ENCODE measurements at places on chromosomes 16 and 17. TPM values are rescaled to one million over a fixed set of nuclear protein-coding genes. Genes with fewer than 3 reads are reported as not detected.

DNA sequence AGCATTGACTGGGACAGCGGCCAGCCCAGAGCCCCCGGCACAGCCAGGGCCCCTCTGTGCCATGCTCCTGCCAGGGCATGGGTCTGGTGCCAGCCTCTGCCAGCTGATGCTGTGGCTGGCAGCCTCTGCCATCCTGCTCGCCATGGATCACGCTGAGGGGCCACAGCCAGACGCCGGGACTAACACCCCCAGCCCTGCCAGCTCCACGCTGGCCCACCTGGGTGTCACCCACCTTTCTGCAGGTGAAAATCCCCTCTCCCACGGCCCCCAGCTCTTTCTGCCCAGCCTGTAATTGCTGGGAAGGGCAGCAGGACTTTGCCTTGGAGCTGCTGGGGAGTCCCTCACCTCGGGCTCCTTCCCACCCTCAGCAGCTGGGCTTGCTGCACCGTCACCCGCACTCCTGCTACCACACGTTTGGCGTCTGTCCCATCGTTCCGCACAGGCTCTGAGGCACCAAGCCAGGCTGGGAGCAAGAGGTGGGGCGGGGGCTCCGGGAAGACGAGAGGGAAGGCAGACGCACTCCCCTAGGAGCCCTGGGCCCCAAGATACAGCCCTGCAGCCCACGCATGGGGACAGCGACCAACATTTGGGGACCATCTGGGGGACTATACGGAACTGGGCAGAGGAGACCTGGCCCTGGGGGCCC is 42.0 kb upstream of the ACSF3 start:
- no peak overlapping the region for H3K27ac ChIP-seq
- peak overlapping the region; percentile 43 for H3K4me3 ChIP-seq
- peaks cover 3% of the 10 kb centered on the region for H3K36me3 ChIP-seq
- no peak for DNase-seq

GRCh38 chr17:21462237-21462636 is 86.1 kb downstream of the KCNJ12 start:
- no peaks in the 10 kb centered on the region for H3K36me3 ChIP-seq
- no peak overlapping the region for H3K27ac ChIP-seq
- H3K4me1 ChIP-seq: peaks cover 3% of the 10 kb centered on the region
- H3K27me3 ChIP-seq: no peaks in the 10 kb centered on the region
- H3K4me3 ChIP-seq: no peak overlapping the region
- no peak for DNase-seq

DNA sequence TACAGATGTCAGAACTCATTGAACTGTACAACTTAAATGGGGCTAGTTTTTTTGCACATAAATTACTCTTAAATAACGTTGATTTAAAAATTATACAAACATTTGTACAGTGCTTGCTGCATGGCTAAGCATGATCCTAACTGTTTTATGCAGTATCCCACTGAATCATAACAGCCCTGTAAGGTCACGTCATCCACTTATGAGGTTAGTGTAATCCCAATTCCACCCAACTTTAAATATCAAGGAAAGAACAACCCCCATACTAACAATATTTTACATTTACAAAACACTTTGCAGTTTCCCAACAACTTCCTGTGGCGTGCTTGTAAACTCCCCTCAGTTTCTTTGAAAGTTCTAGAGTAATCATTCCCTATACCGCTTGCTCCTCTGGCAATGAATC is 190.1 kb upstream of the SALL1 start:
- no peaks in the 10 kb centered on the region for H3K27me3 ChIP-seq
- no peaks in the 10 kb centered on the region for H3K4me1 ChIP-seq
- H3K36me3 ChIP-seq: no peaks in the 10 kb centered on the region

GRCh38 chr17:62948370-62948769 is 17.7 kb upstream of the TANC2 start:
- no peak overlapping the region for H3K4me3 ChIP-seq
- no peak for DNase-seq
- no peaks in the 10 kb centered on the region for H3K4me1 ChIP-seq
- H3K27me3 ChIP-seq: no peaks in the 10 kb centered on the region

DNA sequence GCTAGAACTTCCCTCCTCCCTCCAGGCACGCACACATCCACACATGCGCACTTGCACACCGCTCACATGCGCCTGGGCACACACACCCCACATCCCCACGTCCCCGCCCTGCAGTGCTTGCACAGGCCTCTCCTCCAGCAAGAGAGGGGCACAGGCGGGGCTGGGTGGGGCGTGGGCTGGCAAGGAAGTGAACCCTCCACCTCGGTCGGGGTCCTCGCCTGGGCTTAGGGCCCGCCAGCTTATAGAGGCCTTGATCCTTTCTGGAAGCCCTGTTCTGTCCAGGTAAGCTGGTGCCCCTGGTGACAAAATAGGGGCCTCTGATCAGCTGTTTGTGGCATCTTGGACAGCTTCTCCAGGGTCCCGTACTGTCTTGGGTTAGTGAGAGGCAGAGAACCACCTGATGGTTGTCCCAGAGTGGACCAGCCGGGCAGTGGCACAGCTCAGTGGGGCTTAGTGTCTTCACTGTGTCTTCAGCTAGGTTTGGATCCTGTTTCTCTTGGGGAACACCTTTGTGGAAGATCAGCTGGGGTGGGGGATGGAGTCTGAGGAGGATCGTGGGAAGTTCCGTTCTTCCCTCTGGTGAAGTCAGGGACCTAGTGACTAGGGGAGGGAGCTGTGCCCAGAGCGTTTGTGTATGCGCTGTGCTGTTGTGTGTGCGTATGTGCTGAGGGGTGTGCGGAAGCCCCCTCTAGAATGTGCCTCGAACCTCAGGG is 12.1 kb downstream of the TBX4 start:
- DNase-seq: no peak
- H3K36me3 ChIP-seq: no peaks in the 10 kb centered on the region
- H3K27ac ChIP-seq: no peak overlapping the region

DNA sequence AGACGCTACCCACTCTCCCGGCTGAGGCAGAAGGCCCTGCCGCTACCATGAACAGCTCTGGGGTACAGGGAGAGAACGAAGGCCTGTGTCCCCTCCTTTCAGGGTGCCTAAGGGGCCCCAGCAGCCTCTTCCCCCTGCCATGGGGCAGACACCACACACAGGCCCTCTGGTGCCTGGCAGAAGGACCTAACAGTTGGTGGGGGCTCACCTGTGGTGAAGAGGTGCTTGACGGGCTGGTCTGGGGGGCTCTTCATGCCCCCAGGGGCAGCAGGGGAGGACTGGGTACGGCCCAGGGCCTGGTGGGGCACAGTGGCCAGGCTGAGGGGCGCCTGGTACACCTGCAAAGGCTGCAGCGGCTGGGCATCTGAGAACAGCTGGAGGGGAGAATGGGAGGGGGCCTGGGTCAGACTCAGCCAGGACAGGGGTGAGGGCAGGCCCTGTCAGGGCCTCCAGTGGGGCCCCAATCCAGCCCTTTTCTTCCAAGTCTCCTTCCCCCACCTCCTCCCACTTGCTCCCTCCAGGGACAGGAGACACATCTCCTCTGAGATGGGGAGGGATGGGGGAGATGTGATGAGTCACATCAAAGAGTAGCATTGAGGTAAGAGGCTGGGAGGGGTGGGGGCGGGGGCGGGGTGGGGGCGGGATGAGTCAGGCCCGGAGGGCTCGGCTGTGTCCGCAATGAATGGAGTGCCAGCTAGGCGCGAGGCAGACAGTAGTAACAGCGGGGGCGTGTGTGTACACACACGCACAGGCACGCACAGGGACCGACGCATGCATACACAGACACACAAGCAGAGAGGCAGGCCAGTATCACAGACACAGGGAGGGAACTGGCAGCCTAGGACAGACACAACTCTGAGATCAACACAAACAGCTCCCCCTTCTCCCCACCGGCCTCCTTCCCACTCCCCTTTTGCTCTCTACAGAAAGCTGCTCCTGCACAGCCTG is 16.1 kb downstream of the G6PC3 start:
- no peak overlapping the region for H3K27ac ChIP-seq
- H3K36me3 ChIP-seq: no peaks in the 10 kb centered on the region
- H3K4me3 ChIP-seq: no peak overlapping the region

- H3K4me1 ChIP-seq: peaks cover 3% of the 10 kb centered on the region
- no peaks in the 10 kb centered on the region for H3K36me3 ChIP-seq
- DNase-seq: no peak
- no peak within 1 kb of the TSS for H3K4me3 ChIP-seq
Measured at GRCh38 chr16:77434530-77435271, at the start of gene ADAMTS18. TSS of gene ADAMTS18 (minus strand) at chr16:77435034. CDS start at chr16:77434695, 339 bp downstream.

DNA sequence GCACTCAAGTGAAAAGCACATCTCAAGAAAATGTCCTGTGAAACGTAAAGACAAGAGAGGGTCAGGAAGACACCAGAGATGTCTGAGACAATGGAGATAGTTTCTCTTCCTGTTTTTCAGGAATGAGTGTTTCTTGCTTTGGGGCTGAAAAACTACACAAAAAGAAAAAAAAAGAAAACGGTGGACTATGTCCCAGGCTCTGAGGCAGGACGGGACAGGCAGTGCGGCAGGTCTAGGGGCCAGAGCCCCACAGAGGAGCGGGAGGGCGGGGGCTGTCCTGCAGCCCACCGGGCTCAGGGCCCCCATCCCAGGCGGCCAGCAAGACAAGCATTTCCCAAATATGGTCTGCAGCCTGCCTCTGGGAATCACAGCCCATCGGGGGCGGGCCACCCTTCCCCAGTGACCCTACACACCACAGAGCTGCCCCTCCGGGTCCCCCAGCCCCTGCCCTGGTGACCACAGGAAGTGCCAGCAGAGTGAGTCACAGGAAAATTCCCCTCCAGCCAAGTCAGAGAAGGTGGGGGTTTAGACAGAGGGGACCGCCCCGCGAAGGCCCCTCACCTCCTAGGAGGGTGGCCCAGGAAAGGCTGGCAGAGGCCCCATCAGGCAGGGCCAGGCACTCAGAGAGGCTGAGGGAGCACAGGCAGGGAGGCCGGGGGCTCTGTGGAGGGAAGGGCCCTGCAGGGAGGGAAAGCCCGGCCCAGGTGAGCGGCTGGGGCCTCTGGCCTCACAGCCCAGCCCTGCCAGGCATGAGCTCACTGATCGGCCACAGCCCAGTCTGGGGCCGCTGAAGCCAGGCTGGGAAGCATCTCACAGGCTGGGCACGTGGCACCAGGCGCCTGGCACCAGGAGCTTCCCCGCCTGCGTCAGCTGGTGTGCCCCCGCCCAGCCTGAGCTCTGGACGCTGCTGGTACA is 6.3 kb downstream of the BCAR1 start:
- no peaks in the 10 kb centered on the region for H3K36me3 ChIP-seq
- peak overlapping the region; percentile 95 for H3K27ac ChIP-seq
- H3K4me3 ChIP-seq: peak overlapping the region; percentile 20
- peaks cover 66% of the 10 kb centered on the region for H3K4me1 ChIP-seq

DNA sequence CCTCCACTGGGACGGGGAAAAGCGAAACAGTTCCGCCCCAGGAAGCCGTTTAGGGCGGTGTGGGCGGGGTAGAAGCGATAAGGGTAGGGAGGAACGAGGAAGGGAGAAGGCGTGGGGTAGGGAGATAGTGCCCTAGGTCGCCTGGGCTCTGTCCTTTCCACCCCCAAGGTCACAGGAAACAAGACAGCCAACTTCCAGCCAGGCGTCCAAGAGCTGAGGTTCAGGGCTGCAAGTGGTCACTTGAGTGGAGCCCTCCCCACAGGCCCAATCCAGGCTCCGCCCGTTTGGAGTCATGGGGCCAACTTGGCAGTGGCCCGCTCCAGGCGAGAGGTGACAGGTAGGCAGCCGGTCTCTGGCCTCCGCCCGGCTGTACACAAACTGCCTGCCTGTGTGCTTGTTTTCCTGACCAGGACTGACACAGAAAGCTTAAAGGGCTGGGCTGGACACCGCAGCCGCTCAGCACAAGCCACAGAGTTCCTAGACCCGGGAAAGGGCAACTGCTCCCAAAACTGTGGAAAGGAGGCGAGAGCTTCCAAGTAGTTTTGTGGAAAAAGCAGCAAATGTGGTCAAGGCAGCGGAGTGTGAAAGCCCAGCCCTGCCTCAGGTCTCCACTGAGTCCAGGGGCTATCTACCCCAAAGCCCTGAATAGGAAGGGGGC is at the start of gene RILP:
Gene RILP (minus strand): TSS at position 23 of the 658 bp plus-strand sequence. CDS start 62 bp downstream, outside the sequence.
- H3K4me3 ChIP-seq: peak within 1 kb of the TSS; percentile 51
- no peak for DNase-seq
- no peaks in the 10 kb centered on the region for H3K27me3 ChIP-seq
- H3K4me1 ChIP-seq: peaks cover 17% of the 10 kb centered on the region
- peaks cover 2% of the 10 kb centered on the region for H3K36me3 ChIP-seq

GRCh38 chr16:48156790-48157209 is 1.0 kb upstream of the ABCC12 start:
- peak overlapping the region; percentile 61 for H3K27ac ChIP-seq
- DNase-seq: no peak
- peaks cover 2% of the 10 kb centered on the region for H3K4me1 ChIP-seq
- H3K27me3 ChIP-seq: no peaks in the 10 kb centered on the region
- no peaks in the 10 kb centered on the region for H3K36me3 ChIP-seq

DNA sequence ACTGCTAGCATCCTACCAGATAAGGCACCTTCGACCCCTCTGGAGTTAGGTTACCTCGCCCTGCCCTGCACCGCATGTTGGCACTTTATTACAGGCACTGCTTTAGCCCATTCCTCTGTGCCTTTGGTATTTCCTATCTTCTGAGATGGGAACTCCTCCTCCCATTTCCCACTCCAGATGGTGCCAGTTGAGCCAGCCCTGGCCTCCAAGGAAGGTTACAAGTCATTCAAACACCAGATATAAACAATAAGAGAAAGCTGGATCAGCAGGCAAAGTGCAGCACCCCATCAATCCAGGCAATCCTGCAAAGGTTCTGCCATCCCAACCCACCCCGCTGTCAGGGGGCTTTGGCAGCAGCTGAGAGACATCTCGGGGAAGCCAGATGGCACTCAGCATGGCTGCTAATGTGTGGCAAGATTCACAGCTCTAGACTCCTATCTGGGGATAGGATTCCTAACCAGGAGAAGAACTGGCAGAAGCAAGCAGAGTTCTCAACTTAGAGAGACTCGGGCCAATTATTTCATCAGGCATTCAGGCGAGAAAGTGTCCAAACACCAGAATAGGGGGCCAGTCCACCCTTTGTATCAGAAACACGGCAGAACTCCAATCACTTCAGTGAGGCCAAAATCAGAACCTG is 113.0 kb downstream of the COPRS start:
- peaks cover 28% of the 10 kb centered on the region for H3K4me1 ChIP-seq
- H3K4me3 ChIP-seq: no peak overlapping the region
- DNase-seq: no peak

- no peak for DNase-seq
- H3K27ac ChIP-seq: no peak overlapping the region
- no peaks in the 10 kb centered on the region for H3K36me3 ChIP-seq
- H3K4me3 ChIP-seq: no peak overlapping the region
Measured at GRCh38 chr17:1498869-1499268, 6.4 kb upstream of the MYO1C start.

GRCh38 chr17:45021607-45022287 is 29.7 kb downstream of the DCAKD start:
- no peaks in the 10 kb centered on the region for H3K36me3 ChIP-seq
- H3K4me3 ChIP-seq: peak overlapping the region; percentile 21
- peaks cover 19% of the 10 kb centered on the region for H3K4me1 ChIP-seq
- no peak for DNase-seq

GRCh38 chr16:10976634-10977033 is 32.3 kb downstream of the CLEC16A start:
- H3K27me3 ChIP-seq: no peaks in the 10 kb centered on the region
- DNase-seq: no peak
- no peaks in the 10 kb centered on the region for H3K36me3 ChIP-seq
- no peak overlapping the region for H3K27ac ChIP-seq

The DPEP2 gene
- not detected for total RNA-seq

The RNPS1 gene
- total RNA-seq: 249 TPM

The CNGB1 gene
- total RNA-seq: not detected

The KRTAP4-9 gene
- total RNA-seq: not detected

The KRTAP3-2 gene
- not detected for total RNA-seq

The ADCY7 gene
- 6.3 TPM for total RNA-seq

The DLX4 gene
- 11.2 TPM for total RNA-seq

The GAS7 gene
- total RNA-seq: 0.05 TPM

The DNAAF1 gene
- total RNA-seq: not detected

The PIK3R5 gene
- 0.15 TPM for total RNA-seq

The ALOXE3 gene
- total RNA-seq: 0.46 TPM

The KCNG4 gene
- total RNA-seq: not detected

Measured in Panc1 (cell line).